ENCODE measurements at places on chromosomes 4 and X.

DNA sequence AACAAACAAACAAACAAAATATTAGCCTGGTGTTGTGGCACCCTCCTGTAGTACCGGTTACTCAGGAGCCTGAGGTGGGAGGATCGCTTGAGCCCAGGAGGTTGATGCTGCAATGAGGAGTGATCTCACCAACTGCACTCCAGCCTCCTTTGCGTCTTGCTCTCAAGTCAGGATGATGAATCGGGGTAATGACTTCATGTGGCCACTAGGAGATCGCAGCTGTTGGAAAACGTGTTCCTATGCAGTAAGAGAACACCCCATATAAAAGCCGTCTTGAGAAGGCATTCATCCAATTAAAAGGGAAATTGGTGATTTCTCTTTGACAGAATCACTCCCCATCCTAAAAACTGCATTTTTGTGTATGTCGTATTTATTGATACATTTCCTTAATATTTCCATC is 6.9 kb downstream of the CCNB3 start:
- no peak for DNase-seq

- DNase-seq, result no peak
These were observed 561 bp downstream of the IRAK1 start for GRCh38 chrX:154019061-154019621.

DNA sequence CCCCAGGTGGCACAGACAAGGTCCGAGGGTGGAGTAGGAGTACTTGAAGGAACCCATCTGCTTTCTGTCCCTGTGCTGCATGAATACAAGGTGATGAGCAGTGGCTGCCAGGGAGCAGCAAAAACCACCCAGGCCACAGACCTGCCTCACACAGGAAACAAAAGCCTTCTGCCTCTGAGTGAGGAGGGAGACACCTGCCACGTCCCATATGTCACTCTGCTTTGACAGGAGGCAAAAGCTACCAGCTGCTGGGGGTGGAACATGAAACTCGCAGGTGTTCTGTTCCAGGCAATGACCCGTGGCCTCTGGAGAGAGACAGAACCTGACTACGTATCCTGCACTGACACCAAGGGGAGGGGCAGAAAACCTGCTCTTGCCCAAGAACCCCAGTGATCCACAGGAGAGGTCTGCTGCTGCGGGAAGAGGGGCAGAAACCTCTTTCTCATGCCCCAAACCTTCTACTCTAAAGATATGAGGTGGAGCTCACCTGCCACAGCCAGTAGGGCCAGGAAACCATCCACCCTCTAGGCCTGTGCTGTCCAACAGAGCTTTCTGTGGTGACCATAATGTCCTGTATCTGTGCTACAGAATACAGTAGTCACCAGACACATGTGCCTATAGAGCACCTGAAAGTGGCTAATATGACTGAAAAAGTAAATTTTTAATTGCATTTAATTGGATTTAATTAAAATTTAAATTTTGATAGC is 172.9 kb downstream of the PRDM5 start:
- DNase-seq, result no peak

DNA sequence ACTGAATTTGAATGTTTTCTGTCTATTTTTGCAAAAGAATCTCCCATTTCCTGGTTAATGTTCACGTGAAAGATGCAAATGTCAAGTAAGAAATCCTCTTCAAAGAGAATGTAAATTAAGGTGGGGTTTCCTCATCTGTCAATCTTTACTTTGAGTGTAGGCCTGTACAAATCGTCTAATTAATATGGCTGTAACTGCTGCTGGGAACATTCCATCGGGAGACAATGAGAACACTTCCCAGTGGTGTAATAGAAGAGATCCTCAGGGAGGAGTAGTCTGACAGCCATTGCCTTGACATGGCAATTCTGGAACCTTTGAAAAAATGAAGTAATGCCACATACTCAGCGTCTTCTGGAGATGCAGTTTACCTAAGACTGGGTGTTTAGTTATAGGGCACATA is 3.7 kb downstream of the EREG start:
- DNase-seq, result no peak

DNA sequence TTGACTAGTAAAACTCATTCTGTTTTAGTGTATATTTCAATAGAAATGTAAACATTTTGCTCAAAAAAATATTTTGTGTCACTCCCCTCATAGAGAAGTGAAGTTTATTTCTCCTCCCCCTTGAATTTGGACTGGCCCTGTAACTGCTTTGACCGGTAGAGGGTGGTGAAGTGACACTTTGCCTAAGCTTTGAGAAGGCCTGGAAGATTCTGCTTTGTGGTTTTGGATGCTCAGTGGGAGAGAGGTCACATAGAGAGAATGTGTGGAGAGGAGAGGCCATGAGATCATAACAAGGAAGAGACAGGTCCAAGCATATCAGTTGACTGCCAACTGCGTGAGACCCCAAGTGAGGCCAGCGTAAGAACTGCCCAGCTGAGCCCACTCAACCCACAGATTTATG is 19.1 kb upstream of the ARX start:
- no peak for DNase-seq

DNA sequence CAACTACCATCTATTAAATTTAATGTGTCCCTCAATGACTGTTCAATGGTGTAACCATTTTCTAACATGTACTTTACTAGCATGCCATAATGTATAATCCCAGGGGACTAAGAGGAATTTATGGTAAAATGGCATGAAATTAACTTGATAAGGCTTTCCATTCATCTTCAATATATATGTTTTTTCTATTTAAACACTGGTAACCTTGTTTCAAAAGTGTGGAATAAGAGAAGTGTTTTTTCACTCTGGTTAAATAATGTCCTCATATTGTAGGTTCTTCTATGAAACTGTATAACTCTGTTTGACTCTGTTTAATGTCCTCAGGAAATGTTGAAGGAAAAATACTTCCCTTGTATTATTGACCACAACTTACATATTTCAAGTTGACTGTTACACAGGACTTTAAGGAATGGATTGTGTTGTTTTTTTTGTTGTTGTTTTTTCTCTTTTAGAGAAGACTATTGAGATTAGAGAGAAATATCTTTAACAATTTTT is 113.8 kb upstream of the ARSJ start:
- DNase-seq, result no peak

DNA sequence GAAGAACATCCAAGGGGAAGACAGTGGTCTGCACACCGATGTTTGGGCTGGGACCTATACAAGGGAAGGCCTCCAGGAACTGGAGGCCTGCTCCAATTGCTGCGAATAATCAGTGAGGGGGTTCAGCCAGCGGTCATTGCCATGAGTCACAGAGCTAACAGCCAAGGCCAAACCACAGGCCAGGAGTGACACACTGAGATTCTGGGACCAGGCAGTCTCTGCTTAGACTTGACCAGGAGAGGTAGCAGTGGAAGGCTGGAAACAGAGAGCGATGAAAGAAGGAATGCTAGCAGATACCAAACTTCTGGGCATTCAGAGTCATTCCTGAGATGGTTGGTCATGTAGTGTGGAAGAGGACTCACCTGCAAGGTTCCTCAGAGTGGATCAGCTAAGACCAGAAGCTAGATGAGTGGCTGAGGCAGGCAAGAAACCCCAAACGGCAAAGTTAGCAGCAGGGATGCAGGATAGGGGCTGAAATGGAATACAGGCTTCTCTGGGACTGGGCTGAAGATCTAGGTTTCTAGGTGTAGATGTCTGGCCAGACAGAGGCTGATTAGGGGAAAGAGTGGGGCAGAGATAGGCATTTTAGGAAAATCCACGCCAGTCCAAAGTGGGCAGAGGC is 54.7 kb downstream of the CNGA2 start:
- DNase-seq, result no peak

DNA sequence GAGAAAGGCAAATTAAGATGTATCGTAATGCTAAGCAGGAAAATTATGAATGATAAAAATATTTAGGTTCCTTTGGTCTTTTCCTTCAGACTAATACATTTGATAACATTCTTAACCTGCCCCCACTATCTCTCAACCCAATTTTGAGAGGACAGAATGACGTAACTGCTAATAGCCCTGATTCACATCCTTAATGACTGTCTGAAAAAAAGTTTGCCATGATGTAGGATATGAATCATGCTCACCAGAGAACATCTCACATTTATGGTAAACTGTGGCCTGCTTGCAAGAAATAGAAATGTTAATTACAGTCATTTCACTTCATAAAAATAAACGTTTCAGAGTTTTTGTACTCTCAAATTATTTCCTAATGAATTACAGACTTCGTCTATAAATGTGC is 128.0 kb upstream of the VEGFC start:
- DNase-seq, result no peak

DNA sequence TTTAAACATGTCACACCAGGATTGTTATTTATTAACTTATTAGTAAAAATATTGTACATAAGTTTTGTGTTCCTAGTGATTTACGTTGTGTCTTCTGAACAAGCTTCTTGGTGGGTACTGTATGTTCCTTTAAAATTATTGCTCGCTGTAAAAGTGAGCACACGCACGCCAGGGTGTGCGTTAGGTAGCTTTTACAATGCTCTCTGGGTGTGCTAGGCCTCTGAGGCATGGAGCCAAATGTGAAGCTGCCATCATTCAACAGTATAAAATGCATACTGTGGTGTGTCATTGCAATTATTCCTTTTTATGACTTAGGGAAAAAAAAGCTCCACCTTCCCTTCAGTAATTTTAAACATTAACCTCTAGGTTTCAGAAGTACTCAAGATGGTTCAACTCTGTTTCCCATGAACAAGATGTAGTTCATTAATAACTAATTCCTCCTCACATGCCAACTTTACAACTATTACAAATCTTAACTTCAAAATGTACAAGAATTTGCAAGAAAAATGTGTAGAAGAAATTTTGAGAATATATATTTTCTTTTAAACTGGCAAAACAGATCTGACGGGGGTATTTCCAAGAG is 42.4 kb downstream of the ATOH1 start:
- DNase-seq, result no peak

GRCh38 chr4:77229433-77229832 is 72.4 kb downstream of the CCNG2 start:
- DNase-seq, result no peak

DNA sequence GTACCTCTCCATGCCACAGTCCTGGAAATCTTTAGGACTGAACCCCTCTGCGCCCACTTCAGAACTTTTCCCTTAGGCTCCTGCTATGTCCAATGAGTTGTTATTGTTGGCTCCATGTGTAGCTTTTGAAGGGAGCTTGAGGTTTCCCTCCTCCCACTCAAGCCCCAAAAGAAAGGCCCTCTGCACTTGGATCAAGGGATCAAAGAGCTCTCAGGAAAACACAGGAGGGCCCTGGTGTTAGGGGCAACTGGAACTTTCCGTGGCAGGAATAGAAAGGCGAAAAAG is 135.0 kb downstream of the RASL11B start:
- DNase-seq, result no peak

GRCh38 chr4:164956766-164957643 is 20.5 kb downstream of the TRIM61 start:
- DNase-seq, result peak; percentile 50

GRCh38 chr4:146335763-146336409 is 121.5 kb downstream of the REELD1 start:
- no peak for DNase-seq
